ENCODE measurements at places on chromosomes 7 and 10. TPM values are rescaled to one million over a fixed set of nuclear protein-coding genes. Genes with fewer than 3 reads are reported as not detected.

DNA sequence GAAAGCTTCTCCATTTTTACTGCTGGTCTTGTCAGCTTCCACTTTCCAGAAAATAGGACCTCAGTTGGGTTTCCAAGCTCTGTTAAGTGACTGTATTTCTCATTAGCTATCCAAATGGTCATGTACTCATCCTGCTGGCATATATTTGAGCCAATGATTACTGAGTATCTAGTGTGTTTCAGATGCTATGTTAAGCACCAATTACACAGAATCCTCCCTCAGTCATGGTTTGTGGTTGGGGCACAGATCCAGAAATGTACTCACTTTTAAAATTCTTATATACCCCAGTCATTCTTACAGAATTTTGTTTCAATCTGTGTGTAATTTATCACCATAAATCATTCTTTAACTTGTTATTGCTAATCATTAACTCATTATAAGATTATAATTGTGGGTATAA, 362.3 kb upstream of the MTPN start:
- no peaks in the 10 kb centered on the region for H3K27me3 ChIP-seq
- DNase-seq: no peak
- no peaks in the 10 kb centered on the region for H3K4me1 ChIP-seq
- no peak overlapping the region for H3K4me3 ChIP-seq
- H3K36me3 ChIP-seq: no peaks in the 10 kb centered on the region

DNA sequence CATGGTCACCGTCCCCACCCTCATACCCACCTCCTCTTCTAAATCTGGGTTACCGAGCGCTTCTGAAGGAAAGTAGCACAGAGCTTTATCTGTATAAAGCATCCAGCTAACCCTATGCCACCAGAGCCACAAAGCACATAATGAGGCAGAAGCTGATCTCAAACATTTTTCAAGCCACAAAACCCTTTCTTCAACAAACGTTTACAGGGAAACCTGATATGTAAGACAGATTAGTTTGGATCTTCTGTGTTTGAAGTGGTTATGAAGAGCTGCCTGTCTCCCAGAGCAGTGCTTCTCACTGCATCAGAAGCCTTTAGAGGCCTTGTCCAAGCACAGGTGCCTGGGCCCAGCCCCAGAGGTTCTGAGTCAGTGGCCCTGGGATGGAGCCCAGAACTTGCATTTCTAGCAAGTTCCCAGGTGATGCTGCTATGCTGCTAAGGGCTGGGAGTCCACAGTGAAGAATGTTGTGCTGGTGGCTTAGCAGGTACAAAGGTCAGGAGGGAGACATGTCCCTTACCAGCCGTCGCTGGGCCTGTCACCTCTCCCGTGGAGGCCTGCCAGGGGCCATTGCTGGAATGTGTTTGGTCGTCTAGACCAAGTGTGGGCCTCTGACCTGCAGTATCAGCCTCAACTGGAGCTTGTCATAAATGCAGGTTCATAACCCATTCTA, 90.4 kb downstream of the TAF3 start:
- DNase-seq: no peak
- H3K27ac ChIP-seq: no peak overlapping the region
- no peaks in the 10 kb centered on the region for H3K27me3 ChIP-seq
- no peaks in the 10 kb centered on the region for H3K36me3 ChIP-seq
- no peak overlapping the region for H3K4me3 ChIP-seq

- H3K27ac ChIP-seq: no peak overlapping the region
- H3K4me1 ChIP-seq: peaks cover 4% of the 10 kb centered on the region
- DNase-seq: no peak
Measured at GRCh38 chr7:84362360-84362759, 167.8 kb upstream of the SEMA3A start.

DNA sequence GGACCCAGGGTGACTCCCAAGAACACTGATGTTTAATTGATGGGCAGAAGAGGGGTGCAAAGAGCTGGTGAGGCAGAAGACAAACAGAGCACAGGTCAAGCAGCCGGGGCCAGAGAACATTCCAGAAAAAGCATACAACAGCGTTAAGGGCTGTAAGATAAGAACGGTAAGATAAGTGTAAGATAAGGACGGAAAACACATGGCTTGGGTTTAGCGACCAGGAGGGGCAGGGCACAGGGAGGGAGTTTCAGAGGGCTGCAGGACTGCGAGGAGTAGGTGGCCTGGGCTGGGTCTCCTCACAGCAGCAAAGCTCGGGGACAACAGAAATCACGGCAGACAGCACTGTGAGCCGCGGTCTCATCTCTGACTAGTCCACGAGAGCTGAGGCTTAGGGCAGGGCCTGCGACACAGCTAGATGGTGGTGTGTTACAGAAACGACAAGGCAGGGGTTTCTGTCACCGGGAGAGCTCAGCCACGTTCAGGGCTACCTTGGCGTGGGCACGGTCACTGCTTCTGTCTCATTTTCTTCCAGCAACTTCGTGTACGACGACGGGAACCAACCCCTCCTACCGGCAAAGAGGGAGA, 24.6 kb downstream of the BRI3 start:
- H3K27me3 ChIP-seq: no peaks in the 10 kb centered on the region
- H3K36me3 ChIP-seq: peaks cover 25% of the 10 kb centered on the region
- H3K4me3 ChIP-seq: no peak overlapping the region

Gene CALCR
- total RNA-seq: 1.4 TPM

DNA sequence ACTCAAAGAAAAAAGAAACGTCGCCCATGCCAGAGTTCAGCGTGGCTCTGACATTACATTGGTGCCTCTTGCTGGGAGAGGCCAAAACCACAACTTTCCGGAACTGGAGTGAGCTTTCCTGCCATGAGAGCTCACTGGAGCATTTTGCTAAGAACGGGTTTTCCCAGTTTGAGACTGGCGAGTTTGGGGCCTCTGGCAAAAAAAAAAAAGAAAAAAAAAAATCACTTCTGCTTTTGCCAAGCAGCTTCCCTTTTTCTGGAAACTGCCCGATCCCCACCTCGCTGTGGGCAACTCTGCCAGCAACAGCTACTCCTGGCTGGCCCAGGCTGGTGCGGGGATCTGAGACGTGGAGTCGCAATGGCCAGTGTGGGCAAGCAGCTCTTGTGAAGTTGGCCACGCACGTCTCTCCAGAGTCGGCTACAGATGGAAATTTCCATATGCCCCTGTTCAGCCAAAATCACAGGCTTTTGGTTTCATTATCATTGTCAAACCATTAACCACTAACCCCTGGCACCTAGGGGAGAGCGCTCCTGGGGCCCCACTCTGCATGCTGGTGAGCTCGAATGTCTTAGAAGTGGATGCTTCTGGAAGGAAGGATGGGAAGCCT, 25.7 kb downstream of the PRKAG2 start:
- no peaks in the 10 kb centered on the region for H3K4me1 ChIP-seq
- no peak overlapping the region for H3K4me3 ChIP-seq
- no peak overlapping the region for H3K27ac ChIP-seq

DNA sequence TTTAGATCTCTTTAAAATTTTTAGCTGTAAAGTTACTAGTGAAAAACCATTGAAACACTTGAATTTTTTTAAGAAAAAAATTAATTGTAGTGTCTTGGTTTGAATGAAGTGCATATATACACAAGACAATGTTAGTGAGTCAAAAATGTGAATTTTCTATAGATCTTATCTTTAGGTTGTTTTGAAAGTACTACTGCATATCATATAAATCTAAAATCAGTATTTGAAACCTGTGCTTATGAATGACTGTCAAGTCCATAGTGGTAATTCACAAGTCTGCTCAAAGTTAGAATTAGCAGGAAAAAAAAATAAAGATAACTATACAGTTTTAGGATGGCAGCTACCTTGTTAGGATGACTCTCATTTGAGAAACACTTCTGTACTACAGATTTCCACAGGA, 25.0 kb downstream of the TES start:
- H3K27ac ChIP-seq: no peak overlapping the region
- H3K4me3 ChIP-seq: no peak overlapping the region
- no peaks in the 10 kb centered on the region for H3K36me3 ChIP-seq

DNA sequence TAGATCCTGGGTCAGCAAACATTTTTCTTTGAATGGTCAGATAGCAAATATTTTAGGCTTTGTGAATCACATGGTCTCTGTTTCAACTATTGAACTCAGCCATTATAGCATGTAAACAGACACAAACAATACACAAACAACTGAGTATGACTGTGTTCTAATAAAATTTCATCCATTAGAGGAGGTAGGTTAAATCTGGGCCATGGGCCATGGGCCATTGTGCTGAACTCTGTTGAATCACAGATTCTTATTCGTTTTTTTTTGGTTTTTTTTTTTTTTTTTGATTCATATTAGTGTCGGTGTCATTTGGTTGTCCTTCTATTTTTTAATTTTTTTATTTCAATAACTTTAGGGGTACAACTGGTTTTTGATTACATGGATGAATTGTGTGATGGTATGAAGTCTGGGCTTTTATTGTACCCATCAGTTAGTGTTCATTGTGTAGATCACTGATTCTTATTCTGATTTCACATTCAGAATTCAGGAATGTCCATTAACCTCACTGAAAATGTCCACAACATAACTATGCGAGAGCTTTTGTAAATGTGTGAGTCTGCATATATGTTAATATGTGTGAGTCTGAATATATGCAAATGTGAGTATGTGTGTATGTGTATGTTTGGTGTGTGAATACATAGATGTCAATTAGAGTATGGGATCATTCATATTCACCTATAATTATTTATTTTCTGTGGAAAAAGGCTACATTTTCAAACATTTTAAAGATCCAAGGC, 443.7 kb upstream of the GRM3 start:
- no peak overlapping the region for H3K27ac ChIP-seq
- DNase-seq: no peak

GRCh38 chr10:85648279-85648754, 718.3 kb downstream of the GRID1 start:
- no peak overlapping the region for H3K27ac ChIP-seq
- no peaks in the 10 kb centered on the region for H3K27me3 ChIP-seq
- no peak for DNase-seq
- H3K36me3 ChIP-seq: no peaks in the 10 kb centered on the region
- H3K4me1 ChIP-seq: no peaks in the 10 kb centered on the region
- no peak overlapping the region for H3K4me3 ChIP-seq

- DNase-seq: no peak
- H3K27me3 ChIP-seq: no peaks in the 10 kb centered on the region
- H3K4me3 ChIP-seq: no peak overlapping the region
- no peak overlapping the region for H3K27ac ChIP-seq
- H3K4me1 ChIP-seq: no peaks in the 10 kb centered on the region
Measured at GRCh38 chr10:58462863-58463507, 49.7 kb upstream of the BICC1 start.

DNA sequence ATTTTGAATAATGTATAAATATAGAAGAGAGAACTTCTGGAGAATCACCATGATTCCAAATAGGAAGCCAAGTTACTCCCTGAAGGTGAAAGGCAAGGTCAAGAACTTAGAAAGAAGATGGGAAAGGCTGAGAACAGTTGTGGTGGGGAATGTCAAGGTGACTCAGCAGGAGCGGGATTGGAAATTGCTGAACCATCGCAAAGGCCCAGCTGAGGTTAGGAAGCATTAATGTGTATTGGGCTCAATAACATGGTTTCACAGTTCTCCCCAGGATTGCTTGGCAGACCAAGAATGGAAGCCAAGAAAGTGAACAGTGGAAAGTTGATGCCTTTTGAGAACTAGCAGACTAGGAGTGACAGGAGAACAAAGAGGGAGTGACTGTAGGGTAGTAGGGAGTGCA, 133.3 kb downstream of the VTI1A start:
- H3K27me3 ChIP-seq: no peaks in the 10 kb centered on the region
- no peaks in the 10 kb centered on the region for H3K36me3 ChIP-seq
- H3K4me1 ChIP-seq: peaks cover 25% of the 10 kb centered on the region
- no peak overlapping the region for H3K27ac ChIP-seq

GRCh38 chr7:17365775-17366174, 67.3 kb downstream of the AHR start:
- no peak overlapping the region for H3K27ac ChIP-seq
- no peak for DNase-seq
- no peaks in the 10 kb centered on the region for H3K27me3 ChIP-seq
- H3K4me1 ChIP-seq: no peaks in the 10 kb centered on the region
- no peak overlapping the region for H3K4me3 ChIP-seq

Gene CYCS
- 131 TPM for total RNA-seq

- H3K4me3 ChIP-seq: no peak overlapping the region
- no peaks in the 10 kb centered on the region for H3K36me3 ChIP-seq
- no peak overlapping the region for H3K27ac ChIP-seq
- 0 out of 2 replicates have a peak, but pooled peaks cover 11% of the 10 kb centered on the region for H3K4me1 ChIP-seq
Measured at GRCh38 chr10:58918887-58919286, 257.6 kb upstream of the PHYHIPL start.

DNA sequence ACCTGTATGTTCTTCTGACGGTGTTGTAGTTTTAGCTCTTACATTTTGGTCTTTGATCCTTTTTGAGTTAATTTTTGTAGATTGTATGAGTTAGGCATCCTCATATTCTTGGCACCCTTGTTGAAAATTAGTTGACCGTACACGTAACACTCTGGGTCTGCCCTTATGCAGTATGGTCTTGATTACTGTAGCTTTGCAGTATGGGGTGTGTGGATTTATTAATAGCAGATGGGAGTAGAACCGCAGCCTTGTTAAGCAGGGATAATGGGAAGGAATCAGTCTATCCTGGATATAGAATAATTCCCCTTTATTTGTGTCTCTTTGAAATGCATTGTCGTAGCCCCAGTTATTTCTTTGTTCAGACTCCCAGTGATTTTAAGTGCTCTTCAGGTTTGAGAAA, 95.5 kb downstream of the UBE3C start:
- no peak for DNase-seq
- peaks cover 28% of the 10 kb centered on the region for H3K36me3 ChIP-seq
- H3K4me3 ChIP-seq: no peak overlapping the region
- H3K27me3 ChIP-seq: no peaks in the 10 kb centered on the region
- H3K4me1 ChIP-seq: no peaks in the 10 kb centered on the region

DNA sequence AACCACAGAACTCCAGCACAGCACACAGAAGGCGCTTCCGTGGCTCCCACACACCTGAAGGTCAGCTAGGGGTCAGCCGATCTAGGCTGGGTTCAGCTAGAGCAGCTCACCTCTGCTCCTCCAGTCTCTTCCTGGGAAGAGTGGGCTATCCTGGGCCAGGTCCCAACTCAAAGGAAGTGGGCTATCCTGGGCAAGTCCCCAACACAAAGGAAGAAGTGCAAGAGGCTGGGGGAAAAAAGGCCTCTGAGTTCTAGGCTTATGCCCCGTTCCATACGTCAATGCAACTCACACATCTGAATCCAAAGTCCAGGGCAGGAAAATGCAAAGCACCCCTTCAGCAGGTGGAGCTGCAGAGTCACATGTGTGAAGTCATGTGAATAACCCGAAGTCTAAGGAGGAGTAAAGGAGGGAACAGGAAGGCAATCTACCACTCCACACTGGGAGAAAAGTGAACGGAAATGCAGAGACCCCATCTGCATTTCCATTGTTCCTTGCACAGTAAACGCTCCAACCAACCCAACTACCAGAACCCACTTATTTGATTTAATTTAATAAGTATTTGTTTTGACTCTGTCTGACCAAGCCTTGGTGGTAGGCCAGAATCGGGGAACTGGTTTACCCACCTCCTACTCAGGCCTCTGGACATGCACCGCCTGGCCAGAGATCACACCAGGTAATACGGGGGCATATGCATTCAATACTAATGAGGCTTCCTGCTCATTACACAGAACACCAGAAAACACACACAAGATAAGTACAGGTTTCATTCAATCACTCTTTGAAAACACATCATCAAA, 95.5 kb upstream of the RNF32 start:
- no peak overlapping the region for H3K27ac ChIP-seq
- no peaks in the 10 kb centered on the region for H3K27me3 ChIP-seq
- H3K4me1 ChIP-seq: no peaks in the 10 kb centered on the region
- H3K36me3 ChIP-seq: no peaks in the 10 kb centered on the region
- DNase-seq: no peak
- H3K4me3 ChIP-seq: no peak overlapping the region

Gene UNCX
- not detected for total RNA-seq
